T-helper 2 cell (primary cell): ENCODE measurements at places on chromosomes 6 and 20.

DNA sequence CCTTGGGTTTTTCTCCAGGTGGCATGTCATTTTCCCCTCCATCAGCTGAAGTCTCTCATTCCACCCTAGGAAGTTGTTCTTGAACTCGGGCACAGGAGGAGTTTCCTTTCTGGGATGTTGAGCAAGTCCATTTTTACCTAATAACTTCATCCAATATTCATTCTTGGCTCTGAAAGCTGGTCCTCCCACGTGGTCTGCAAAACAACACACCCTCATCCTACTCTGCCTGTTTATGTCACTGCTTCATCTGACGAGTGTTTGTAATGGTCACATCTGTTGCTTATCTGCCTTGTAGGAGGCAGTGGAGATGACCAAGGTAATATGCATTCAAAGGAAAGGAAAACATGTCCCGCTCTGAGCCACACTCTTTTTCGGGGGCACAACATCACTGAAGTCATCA is 41.7 kb upstream of the AIG1 start:
- no peak for DNase-seq

DNA sequence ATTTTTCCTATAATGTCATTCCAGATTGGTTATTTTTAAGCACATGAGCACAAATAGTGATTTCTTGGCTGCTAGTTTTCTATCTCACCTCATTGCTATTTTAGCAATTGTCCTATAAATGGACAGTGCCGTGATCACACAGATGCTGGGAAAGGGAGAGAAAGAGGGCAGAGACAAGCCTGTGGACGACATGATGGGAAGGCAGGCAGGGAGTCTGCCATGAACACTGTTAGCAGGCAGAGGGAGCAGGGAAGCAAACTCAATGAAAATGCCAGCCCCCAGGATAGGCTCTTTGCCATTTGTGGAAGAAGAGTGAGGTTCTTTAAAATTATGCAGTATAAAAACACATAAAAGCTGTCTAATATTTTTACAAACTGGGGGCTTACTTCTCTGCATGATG is 96.8 kb downstream of the ADTRP start:
- no peak for DNase-seq

GRCh38 chr6:70901324-70901723 is 55.5 kb downstream of the B3GAT2 start:
- DNase-seq: no peak

GRCh38 chr6:166862287-166862977 is 93.9 kb downstream of the RNASET2 start:
- no peak for DNase-seq

GRCh38 chr6:151121900-151122299 is 117.9 kb upstream of the AKAP12 start:
- no peak for DNase-seq

GRCh38 chr6:446418-447366 is 55.1 kb downstream of the IRF4 start:
- peak; percentile 60 for DNase-seq

DNA sequence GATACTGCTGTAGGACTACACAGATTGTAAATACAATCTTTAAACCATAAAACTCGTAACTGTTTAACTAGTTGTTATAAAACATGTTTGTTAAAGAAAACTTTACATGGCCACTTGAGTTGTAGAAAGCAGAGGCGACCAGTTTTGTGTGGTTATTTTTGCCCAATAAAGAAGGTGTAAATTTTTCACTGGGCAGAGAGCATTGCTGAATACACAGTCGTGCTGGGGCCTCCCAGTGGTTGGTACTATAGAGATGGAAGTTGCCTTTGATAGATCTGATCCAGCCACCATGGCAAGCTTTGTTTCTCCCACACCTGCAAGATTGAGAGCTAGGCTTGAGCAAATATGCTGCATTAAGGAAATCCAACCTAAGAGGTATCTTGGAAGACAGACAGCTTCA is 34.0 kb upstream of the YWHAB start:
- no peak for DNase-seq

DNA sequence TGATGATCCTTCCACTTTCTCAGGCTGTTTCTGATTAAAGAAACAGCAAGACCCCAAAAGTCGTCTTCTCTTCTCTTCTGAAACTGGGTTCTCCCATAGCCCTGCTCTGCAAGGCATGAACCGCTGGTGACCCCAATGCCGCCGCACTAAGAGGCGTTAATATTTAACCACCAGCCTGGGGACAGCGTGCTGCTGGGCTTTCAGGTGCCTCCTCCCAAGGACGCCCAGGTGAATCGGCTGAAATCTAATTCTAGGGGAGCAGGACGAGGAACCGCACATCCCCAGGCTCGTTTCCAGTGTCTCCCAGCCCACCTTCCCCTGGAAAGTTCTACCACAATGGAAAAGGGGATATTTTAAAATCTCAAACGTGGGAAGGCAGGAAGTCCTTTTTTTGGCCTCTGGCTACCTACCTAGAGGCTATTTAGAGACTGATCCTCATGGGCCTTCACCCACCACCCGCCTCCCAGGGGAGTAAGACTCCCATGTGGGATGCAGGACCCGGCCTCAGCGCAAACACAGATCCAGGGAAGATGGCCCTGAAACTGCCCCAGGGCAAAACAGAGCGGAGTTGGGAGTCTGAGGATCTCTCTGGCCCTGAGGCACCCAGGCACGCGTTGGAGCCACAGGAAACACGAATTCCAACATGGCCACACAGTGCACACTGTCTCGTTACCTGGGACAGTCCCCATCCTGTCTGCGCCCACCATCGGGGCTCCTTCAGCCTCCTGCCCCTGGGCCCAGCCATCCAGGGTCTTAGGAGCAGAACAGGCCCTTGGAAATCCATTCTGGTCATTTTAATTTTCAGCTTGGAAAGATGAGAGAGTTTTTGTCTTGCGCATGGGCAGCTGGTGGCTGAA is 56.2 kb downstream of the BMP7 start:
- no peak for DNase-seq

DNA sequence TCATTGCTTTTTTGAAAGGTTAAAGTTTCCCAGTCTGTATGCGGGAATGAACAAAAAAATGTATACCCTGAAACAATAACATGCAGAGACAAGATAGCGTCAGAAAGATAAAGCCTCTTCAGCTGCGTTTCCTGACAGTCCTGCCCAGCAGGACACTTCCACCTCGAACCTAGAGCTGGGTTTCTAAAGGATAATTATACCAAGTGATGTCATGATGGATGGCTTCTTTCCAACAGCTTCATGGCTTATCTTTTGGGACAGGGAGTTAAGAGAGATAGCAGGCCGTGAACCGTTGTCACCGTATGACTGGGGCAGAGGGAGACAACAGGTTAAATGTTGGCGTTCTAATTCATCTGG is 267.6 kb upstream of the SGK1 start:
- DNase-seq: no peak

DNA sequence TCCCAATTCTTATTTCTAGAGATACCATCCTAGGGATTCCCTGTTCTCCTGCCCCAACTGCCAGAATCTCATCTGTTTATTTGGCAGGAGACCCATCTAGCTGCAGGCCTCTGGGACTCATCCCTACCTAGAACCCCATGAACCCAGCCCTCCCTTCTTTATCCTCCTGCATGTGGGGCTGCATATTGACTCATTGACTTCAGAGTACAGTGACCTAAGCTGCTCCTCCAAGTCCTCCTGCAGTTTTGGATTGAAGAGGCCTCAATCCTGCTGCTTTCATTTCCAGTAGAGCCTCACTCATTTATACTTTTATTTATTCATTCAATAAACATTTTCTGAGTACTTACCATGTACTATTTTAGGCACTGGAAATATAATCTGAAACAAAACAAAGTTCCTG is 11.6 kb downstream of the TMEM200A start:
- no peak for DNase-seq

- no peak for DNase-seq
Measured at GRCh38 chr20:11329271-11329670, 588.4 kb upstream of the BTBD3 start.

DNA sequence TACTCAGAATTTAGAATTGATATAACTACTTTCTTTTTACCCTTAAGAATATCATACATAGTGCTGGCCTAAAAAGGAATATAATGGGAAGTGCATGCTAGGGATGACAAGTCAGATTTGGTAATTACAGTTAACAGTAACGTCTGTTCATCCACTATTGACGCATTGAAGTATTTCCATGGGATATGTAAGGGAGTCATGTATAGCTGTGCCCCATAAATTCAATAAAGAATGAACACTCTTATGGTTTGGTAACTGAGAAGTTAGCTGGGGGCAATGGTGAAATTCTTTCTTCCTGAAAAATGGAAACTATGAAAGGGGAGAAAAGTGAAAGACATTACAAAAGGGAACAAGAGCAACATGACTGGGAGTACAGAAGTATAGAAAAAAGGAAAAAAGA is 2.6 kb upstream of the COL19A1 start:
- no peak for DNase-seq

- DNase-seq: no peak
Measured at GRCh38 chr6:129440691-129441090, 269.3 kb downstream of the ARHGAP18 start.

GRCh38 chr20:41234546-41234945 is 83.0 kb downstream of the ZHX3 start:
- no peak for DNase-seq

- no peak for DNase-seq
Measured at GRCh38 chr6:92687278-92687677, 732.1 kb downstream of the EPHA7 start.

GRCh38 chr6:111564482-111564945 is 41.2 kb downstream of the TRAF3IP2 start:
- DNase-seq: no peak

DNA sequence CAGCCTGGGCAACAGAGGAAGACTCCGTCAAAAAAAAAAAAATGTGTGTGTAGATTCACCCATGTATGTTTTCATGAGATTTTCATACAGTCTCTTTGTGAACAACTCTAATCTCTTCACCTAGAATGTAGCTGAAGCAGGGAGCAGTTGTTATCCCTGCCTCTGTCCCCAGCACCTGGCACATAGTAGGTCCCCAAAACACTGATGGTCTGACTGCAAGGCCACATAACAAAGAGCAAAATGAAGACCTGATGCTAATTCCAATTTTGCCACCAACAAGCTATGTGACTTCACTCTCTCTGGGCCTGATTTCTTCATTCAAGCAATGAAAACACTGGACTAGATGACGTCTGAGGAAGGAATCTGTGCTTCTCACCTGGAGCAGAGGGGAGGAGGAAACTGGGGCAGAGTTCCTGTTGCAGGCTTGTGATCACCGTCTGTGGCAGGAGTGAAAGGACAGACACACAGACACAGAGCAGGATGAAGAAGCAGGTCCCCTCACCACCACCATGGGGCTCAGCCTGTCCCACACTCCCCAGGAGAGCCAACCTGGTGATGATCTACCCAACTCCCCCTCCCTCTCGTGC is 4.6 kb downstream of the SLC44A4 start:
- no peak for DNase-seq

DNA sequence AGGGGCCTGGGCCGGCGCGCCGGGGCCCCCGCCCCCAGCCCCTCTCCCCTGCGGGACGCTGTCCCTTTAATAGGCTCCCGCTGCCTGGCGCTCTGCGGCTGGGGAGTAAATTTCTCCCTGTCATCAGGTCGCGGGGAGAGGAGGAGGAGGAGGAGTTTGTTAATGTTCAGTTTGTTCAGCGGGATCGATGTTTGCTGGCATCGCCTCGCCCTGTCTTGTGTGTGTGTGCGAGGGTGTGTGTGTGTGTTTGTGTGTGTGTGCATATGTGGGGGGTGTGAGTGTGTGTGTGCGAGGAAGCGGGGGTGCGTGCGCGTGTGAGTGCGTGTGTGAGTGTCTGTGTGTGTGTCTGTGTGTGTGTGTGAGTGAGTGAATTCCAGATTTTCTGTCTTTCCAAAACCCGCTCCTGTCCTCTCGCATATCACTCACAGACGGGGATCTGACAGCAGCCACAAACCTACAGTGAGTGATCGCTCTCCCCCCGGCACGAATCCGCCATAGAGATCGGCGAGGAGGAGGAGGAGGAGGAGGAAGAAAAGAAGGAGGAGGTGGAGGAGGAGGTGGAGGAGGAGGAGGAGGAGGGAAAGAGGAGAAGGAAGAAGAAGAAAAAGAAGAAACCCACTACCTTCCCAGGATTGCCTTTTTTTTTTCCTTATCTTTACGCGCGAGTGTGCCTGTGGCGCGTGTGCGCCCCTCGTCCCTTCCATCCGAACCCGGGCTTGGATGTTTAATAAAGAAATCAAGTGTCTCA is at the start of gene TSHZ2:
Gene TSHZ2, plus strand, starts transcription at position 169 of the 748 bp plus-strand sequence. CDS start 936 bp downstream, outside the sequence.
- no peak for DNase-seq

- no peak for DNase-seq
Measured at GRCh38 chr20:3857405-3857804, 10.8 kb downstream of the MAVS start.

DNA sequence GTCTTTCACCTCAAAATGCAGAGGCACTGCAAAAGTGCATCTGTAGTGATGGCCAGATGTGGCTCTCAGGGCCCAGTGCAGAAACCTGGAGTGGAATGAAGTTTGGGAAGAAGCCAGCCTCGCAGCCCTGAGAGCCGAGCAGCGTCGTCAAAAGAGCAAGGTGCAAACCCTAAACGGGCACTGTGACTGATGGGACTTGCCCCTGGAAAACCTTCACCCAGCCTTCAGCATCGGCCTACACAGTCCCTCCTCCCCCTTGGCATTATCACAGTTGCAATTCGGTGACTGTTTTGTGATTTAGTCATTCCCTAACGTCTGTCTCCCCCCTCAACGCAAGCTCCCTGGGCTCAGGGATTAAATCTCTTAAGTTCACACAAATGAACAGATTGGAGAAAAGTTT is 38.6 kb downstream of the TAF4 start:
- no peak for DNase-seq

- DNase-seq: no peak
Measured at GRCh38 chr6:148401571-148401970, 58.9 kb downstream of the SASH1 start.

DNA sequence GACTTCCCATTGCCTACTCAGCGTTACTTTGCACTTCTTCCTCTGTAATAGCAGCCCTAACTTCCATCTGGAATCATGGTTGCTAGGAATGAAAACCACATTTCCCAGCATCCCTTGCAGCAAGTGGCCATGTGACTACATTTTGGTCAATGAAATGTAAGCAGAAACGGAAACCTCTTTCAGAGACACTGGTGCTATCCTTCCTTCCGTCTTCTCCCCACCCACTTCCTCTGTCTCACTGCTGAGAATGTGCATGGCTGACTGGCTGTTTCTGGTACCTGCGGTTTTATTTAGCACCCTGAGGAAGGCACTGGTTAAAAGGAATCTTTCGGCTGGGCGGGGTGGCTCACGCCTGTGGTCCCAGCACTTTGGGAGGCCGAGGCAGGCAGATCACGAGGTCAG is 107.4 kb downstream of the SCML4 start:
- DNase-seq: peak; percentile 43

DNA sequence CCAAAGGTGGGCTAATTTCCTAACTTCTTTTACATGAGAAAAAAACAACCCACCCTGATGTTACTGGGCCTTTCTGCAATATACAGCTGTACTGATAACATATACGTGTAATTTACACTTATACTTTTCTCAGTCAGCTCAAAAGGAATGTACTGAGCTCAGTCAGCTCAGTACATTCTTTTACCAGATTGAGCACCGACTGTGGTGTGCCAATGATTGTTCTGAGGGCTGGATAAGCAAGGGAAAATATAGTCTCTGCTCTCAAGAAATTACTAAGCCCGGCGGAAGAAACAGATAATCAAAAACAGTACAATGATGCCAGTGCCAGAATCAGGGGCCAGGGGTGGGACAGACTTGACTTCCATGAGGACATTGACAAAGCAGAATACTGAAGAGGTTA is 10.0 kb upstream of the BLOC1S5 start:
- no peak for DNase-seq
